ENCODE measurements at places on chromosomes 5 and 9.

DNA sequence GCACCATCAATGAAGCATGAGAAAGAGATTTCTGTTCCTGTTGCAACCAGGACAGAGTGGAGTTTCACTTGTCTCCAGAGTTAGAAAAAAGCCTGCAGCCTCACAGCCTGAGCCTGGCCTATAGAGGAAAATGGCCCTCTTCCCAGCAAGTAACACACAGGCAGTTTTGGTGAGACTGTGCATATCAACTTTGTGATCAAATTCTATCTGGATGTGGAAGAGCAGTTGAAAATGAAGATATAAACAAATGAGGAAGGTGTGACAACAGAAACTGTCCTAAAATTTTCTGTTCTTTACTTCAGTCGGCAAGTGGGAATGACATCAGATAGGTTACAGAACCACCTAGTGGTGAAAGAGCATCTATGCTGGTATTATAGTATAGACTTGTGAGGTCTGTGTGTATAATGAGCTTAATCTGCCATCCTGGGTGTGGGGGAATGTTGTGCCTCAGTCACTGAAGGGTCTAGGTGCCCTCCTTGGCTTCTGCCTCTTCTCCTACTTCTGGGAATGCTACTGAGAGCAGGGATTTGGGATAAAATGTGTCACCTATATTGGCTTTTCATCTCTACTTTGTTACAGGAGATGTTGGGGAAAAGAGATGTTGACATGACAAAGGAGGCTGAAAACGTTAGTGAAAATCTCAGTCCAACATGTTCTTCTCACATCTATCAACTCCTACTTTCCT, 28.2 kb downstream of the YIPF5 start:
- no peak for DNase-seq

DNA sequence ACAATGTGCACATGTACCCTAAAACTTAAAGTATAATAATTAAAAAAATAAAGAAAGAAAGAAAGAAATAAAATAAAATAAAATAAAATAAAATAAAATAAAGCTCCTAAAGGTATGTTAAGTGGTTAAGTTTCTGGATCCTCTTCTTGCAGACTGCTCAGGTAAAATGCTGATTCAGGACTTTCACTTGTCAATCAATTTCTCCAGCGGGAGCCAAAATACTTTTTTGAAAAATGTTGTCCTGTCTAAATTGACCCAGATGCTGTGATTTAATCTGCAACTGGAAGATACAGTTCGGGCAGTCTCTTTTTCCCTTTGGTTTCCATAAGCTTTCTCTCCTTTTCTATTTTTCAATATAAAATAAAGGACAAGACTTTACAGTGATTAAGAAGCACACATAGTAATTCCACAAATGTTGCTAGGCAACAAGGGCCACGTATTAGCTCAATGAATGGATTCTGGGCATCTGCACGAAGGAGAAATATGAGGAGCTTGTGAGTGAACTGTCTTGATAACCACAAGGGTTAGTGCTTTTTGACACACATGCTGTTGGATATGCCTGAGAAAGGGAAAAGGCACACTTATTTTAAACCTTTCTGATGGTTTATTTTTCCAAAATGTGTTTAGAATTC, 38.6 kb downstream of the HTR4 start:
- no peak for DNase-seq

DNA sequence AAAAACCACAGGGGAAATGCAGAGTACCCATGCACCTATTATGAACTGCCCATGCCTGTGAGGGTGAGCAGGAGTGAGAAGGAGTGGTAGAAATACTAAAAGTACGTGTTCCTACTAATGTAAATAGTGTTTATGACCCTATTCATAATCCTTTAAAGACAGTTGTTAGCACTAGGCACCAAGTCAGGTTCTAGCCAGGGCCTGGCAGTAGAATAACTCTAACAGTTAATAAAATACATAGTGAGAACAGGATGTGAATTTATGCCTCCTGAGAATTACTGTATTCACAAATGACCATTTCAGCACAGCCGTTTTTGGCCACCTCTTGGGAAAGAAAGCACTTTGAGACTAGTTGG, 103.2 kb upstream of the TARS1 start:
- no peak for DNase-seq

DNA sequence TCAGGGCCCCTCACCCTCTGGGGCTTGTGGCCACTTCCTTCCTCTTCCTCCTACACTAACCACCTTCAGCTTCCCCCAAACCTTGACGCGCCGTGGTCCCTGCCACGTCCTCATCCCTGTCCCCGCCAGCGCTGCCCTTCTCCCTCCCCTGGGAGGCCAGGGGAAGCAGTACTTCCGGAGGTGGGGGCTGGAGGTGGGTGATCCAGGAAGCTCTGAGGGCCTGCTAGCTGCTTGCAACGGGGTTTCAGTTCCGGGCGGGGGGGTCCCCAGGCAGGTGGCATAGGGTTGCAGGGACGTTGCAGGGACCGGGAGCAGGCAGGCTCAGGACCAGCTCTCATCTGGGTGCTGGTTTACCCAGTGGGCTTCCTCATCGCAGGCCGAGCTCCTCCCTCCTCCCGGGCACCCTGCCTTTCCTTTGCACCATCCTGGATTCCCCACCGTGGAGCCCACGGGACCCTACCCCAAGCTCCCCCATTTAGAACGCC, 70.0 kb downstream of the RXRA start:
- no peak for DNase-seq

DNA sequence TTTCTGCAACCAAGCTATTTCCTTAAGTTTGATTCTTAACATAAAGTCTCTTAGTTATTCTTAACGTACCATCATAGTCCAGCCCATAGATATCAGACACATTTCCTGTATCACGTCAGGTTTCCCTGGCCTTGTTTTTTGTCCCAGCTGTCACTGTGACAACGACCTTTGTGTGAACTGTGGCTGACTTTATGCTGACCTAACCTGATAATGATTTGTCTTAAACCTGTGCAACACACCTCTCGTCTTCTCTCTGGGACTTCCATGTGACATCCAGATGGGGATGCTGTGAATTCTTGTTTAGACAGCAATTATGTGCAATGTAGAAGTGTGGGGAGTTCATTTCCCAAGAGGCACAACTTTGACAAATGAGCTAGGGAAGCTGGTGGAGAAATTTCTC, 662.8 kb downstream of the PTPRD start:
- no peak for DNase-seq

- DNase-seq = no peak
Observed at GRCh38 chr9:137087409-137087925, 682 bp downstream of the MAN1B1 start.

- no peak for DNase-seq
Observed at GRCh38 chr9:113624721-113625120, 161.2 kb downstream of the RGS3 start.
